Spleen (tissue), 13 donors: ENCODE measurements at places on chromosomes 12 and 14. TPM values are rescaled to one million over a fixed set of nuclear protein-coding genes. Genes with fewer than 3 reads are reported as not detected.

SEL1L gene
- 65.3 TPM for total RNA-seq

NELL2 gene
- 21.8 TPM for total RNA-seq

LIN7A gene
- total RNA-seq = 12.0 TPM

BTBD7 gene
- 27.3 TPM for total RNA-seq

PIP4K2C gene
- 18.6 TPM for total RNA-seq

CLEC6A gene
- 0.30 TPM for total RNA-seq

IAPP gene
- total RNA-seq = not detected

DCAF4 gene
- total RNA-seq = 16.4 TPM
